Calu3 (cell line): ENCODE measurements at places on chromosomes 7 and 10. TPM values are rescaled to one million over a fixed set of nuclear protein-coding genes. Genes with fewer than 3 reads are reported as not detected.
A peak's percentile ranks its signal among the peaks of the same experiment; 100 is the strongest.

- DNase-seq: no peak
Measured at GRCh38 chr10:6074489-6075301, 12.5 kb upstream of the IL2RA start.

DNA sequence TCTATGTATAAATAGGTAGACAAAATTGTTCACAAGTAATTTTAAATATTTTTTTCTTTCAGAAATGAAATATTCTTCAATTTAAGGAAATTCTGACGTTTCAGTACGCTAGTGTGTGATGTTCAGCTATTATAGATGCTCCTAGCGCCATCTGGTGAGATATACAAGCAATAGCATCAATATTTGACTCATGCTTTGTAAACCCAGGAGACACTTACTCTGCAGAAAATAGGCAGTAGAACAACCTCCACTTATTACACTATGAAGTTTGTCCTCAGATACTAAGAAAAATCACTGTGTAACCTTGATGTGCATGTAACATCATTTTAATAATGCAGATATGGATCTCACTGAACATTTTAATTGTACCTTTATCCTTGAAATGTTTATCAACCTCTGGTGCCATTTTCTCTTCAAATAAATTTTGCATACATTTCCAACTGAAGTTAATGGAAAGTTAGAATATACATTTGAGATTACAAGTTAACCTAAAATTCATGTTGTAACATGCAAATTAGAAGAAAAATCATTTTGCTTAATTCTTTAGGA is 151.5 kb upstream of the FAM3C start:
- no peak for DNase-seq

DNA sequence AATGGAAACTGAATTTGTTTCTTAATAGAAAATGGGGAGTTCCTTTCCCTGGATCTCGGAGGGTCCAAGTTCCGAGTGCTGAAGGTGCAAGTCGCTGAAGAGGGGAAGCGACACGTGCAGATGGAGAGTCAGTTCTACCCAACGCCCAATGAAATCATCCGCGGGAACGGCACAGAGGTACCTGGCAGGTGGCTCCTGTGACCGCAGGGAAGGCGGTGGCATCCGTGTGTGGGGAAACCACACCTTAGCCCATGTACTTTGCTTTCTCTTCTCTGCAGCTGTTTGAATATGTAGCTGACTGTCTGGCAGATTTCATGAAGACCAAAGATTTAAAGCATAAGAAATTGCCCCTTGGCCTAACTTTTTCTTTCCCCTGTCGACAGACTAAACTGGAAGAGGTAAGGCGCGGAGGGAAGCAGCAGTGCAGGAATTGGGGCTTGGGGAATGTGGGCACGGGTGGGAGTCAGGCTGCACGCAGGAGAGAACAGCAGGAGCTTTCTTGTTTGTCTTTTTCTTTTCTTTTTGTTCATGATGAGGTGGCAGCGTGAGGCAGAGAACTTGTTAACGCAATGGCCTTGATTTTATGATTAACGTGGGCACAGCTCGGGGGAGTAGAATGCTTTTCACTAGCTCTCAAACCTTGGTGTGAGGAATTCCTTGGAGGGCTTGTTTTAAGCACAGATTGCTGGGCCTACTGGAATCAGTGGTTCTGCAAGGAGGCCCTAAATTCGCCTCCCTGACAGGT is 12.8 kb downstream of the HKDC1 start:
- no peak for DNase-seq

Gene SNX10
- 19.6 and 22.1 TPM in 2 replicates for total RNA-seq

DNA sequence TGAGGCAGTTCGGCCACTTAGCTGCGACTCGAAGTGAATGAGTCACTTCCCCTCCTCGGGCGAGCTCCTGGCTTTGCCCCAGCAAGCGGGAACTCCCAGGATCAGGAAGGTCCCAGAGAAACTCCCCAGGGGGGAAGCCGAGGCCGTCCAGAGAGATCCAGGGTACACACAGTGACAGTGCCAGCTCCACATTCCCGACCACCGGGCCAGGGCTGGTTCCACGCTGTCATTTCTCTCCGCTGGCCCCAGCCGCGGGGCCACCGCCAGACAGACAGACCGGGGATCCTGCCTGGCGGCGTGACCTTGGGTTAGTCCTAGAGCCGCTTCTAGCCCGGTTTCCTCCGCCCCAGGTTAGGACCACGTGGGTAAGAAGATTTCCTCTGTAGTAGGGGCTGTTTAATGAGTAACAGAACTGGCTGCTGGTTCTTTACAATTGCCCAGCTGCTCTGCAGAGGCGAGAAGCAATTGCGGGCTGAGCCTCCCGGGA is 463 bp upstream of the UPP1 start:
- DNase-seq: peak; percentile 98

DNA sequence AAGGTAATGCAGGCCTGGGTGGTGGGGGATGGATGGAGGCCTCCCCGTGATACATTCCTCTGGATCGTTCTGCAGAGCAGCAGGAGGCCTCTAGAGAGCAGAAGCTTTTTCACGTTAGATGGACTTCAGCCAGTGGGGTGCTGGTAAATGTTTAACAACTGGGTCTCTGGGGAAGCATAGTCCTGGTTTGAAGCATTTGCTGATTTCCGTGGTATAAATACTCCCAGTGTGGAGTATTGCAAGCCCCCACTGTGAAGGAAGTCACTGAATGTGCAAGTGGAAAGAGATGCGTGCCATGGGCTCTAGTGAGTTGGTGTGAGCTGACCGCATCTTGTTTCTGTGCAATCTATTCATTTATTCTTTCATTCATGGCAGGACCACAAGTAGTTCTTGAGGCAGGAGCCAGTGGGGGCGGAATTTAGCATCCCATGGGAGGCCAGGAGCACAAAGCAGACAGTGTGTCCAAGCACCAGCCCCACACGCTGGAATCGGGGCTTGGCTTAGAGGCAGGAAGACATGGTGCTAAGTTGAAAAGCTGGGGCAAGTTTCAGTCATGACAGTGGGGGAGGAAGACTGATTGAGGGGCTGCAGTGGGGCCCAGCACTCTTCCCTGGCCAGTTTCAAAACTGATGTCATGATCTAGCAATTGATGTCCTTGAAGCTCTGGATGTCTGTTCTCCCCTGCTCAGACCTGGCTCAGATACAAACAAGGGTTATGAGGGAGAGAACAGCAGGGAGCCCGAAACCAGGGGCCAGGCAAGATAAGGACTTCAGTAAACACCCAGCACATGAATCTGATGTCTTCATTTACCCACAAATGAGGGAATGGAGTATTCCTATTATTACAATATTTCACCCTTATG is 280.9 kb upstream of the LYZL1 start:
- DNase-seq: no peak

DNA sequence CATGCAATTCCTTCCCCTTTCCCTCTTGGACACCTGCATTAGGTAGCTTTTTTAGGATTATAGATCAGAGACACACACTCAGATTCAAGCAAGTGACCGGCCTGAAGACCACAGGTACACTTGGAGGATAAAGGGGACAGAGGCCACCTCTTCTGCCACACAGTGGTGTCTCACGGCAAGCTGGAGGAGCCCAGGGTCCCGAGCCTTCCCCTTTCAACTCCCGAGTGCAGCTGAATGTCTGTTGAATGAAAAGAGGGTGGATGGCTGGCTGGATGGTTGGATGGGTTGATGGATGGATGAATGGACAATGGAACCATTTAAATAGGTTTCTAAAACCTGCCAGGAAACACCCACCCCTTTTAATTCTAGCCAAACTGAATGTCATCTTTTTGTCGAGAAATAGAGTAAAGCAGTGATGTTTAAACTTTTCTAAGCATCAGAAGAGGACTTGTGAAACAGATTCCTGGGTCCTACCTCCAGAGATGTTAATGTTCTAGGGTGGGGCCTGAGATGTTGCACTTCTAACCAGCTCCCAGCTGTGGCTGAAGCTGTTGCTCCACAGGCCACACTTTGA is 49.2 kb upstream of the ZMIZ1 start:
- DNase-seq: no peak

Gene TMEM229A
- not detected in 2 replicates for total RNA-seq

- no peak for DNase-seq
Measured at GRCh38 chr10:104773105-104773504, 132.0 kb downstream of the SORCS3 start.

DNA sequence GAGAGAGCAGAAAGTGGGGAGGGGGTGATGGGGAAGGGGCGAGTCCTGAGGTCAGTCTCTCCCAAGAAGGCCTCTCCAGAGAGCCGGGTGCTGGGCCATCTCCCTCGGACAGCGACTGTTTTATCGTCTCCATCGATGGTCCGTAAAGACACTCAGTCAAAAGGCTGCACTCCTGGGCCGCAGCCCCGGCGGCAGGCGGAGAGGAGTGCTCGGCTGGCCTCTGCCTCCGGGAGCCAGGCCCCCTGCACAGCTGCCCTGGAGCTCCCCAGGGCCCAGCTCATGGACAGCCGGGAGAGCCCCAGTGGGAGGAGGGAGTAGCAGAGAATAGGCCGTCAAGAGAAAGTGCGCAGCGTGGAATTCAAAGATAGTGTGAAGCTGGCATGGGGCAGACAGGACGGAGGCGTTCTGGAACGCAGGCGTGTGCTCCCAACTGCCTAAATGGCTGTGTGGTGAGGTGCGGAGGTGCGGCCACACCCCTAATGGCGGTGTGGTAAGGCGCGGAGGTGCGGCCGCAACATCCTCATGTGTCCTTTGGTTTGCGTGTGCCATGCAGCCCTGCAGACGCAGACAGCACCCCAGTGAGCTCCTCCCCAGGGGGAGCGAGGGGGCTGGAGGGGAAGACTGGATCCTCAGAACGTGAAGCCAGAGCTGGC is 477.5 kb upstream of the FOXK1 start:
- no peak for DNase-seq

- DNase-seq: no peak
Measured at GRCh38 chr10:74863551-74863950, 37.2 kb downstream of the KAT6B start.

Gene INSYN2A
- total RNA-seq: not detected in 2 replicates

Gene FFAR4
- total RNA-seq: 0.61 and 0.97 TPM in 2 replicates

Gene SLC39A12
- total RNA-seq: not detected in 2 replicates

Gene AKR1C8
- total RNA-seq: not detected in 2 replicates

DNA sequence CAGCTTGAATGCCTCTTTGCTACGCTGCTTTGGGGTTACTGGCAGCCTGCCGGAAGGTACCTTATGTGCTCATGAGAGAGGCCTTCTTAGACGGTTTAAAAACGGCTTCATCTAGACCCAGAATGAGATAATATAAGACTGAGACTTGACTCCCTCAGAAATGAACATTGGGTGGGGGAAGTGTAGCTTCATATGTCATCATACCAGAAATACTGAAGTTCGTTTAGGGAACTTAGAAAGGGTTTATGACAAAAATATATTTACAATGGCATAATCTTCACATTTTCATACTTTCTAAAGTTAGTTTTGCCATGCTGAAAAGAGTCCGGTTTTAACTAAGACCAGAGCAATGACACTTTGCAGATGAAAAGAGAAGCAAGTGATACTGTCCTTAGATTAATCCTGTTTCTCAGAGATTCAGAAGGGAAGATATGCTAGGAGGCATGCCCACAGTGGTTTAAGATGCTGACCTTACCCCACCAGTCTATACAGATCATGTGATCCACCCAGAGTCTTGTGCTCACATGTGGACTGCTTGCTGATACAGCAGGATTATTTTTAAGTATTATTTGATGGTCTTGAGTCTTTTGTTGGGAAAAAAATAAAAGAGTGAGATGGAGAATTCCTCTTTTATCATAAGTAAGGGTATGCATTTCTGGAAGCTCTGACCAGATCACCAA is 40.8 kb upstream of the HGF start:
- no peak for DNase-seq

Gene HKDC1
- 112 and 113 TPM in 2 replicates for total RNA-seq

GRCh38 chr7:114940220-114940619 is 18.3 kb downstream of the MDFIC start:
- no peak for DNase-seq

Gene AKR1E2
- 1.1 and 2.8 TPM in 2 replicates for total RNA-seq

- DNase-seq: no peak
Measured at GRCh38 chr7:151424799-151425198, 15.0 kb upstream of the WDR86 start.

GRCh38 chr10:70849582-70850016 is 33.9 kb downstream of the SGPL1 start:
- no peak for DNase-seq

- DNase-seq: no peak
Measured at GRCh38 chr7:94130716-94131115, 126.6 kb upstream of the BET1 start.

- no peak for DNase-seq
Measured at GRCh38 chr10:124328477-124329220, 90.1 kb downstream of the OAT start.

- no peak for DNase-seq
Measured at GRCh38 chr10:119241066-119241465, 33.7 kb downstream of the GRK5 start.

Gene C10orf62
- 1.5 and 1.7 TPM in 2 replicates for total RNA-seq

- DNase-seq: peak; percentile 12
Measured at GRCh38 chr10:103062854-103063590, 130.1 kb downstream of the NT5C2 start.

Gene GLI3
- not detected in 2 replicates for total RNA-seq

DNA sequence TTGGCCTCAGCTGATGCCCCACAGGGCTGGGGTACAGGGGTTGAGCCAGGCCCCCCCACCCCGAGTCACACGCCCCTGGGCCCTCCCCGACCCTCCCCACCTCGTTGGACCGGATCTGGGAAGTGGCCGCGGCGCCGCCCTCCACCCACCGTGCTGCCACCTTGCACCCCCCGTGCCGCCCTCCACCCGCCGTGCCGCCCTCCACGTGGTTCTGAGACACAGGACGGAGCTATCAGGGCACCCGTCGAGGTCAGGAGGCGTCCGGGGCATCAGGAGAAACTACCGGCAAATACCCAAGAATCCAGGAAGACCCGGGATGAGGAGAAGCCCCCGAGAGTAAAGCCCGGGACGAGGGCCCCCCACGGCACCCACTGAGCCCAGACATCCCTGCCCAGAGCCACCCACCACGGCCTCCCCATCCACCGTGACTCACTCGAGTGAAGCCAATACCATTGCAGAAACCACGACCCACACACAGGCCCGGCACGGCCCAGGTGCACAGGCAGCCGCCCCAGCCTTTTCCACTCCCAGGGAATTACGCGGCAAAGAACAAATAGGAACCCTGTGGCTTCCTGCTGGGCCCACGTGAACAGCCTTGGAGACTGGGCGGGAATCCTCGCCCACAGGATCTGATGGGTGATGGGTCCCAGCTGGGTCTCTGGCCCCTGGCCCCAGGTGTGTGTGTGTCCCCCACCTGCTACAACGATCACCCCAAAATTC is 34.0 kb downstream of the ADAP1 start:
- DNase-seq: no peak

Gene ZSCAN25
- total RNA-seq: 12.9 and 13.5 TPM in 2 replicates

DNA sequence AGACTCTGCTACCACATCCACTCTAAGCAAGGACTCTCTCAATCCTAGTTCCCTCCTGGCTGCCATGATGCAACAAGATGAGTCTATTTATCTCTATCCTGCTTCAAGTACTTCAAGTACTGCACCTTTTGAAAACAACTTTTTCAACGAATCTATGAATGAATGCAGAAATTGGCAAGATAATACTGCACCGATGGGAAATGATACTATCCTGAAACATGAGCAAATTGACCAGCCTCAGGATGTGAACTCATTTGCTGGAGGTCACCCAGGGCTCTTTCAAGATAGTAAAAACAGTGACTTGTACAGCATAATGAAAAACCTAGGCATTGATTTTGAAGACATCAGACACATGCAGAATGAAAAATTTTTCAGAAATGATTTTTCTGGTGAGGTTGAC is 40.7 kb downstream of the AHR start:
- no peak for DNase-seq

Gene MYH16
- total RNA-seq: 0.61 and 0.97 TPM in 2 replicates

Gene PLAC9
- total RNA-seq: not detected in 2 replicates
